ENCODE measurements at places on chromosomes 1 and 21. TPM values are rescaled to one million over a fixed set of nuclear protein-coding genes. Genes with fewer than 3 reads are reported as not detected.

DNA sequence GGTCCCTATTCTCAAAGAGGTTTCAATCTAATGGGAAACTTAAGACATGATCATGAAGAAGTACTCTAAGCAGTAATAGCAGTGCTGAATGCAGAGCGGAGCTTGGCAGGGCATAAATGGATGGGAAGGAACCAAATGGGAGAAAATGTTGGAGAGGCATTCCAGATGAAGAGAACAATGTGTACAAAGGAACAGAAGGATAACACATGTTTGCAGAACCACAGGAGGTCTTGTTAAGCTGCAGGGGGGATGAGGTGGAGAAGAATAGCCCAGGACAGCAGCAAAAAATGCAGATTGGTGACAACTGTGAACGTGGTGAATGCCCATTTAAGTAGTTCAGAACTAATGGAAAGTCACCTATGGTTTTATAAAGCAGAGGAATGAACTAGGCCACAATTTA, 99.1 kb downstream of the ASTN1 start:
- DNase-seq, result no peak

OR2L2 gene
- not detected for total RNA-seq

PGBD5 gene
- total RNA-seq, result 12.8 TPM

GUCA2A gene
- not detected for total RNA-seq

TDRD10 gene
- total RNA-seq, result 2.5 TPM

- no peak for DNase-seq
These were observed 17.1 kb downstream of the DNASE2B start for GRCh38 chr1:84415396-84415795.

- DNase-seq, result no peak
These were observed 46.8 kb downstream of the SAMSN1 start for GRCh38 chr21:14499316-14499715.

DNA sequence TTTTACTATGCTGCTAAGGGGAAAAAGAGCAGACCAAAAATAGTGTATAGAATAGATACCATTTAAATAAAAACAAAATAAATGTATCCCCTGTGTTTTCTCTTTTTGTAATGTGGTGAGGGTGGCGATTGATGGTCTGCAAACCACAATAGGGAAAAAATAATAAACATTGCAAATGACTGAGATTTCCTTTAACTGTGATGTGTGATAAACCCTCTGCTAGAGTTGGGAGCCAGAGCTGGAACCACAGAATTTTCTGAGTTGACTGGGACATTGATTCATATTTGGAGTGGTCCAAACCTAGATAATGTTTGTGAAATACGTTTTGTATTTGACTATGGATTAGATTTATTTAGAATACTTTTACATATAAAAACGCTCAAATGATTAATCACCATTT, 70.6 kb upstream of the PTGFR start:
- no peak for DNase-seq

GRCh38 chr1:59058665-59059439, 238.0 kb upstream of the FGGY start:
- no peak for DNase-seq

- DNase-seq, result no peak
These were observed 40.9 kb downstream of the LRRC53 start for GRCh38 chr1:74471470-74471869.

DNA sequence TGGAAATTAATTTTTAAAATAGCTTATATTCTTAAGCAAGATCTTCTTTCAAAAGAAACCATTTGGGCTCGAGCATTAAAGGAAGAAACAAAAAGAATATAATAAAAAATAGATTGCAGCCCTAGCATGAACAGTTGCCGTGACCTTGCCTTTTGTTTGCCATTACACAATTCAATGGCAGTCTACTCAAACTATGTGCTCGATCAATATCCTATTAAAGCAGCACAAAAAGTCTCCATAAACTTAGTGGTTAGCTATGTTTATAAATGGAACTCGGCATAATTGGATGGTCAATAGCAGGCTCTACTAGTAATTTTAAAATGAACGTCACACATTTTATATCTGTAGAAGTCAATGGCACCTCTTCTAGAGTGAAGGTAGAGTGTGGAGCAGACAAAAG, 256.5 kb downstream of the NFIA start:
- DNase-seq, result no peak

- DNase-seq, result no peak
These were observed 103.0 kb upstream of the TSPAN2 start for GRCh38 chr1:115192200-115192767.

- no peak for DNase-seq
These were observed 617.7 kb upstream of the ADGRL2 start for GRCh38 chr1:81183051-81183450.

GRCh38 chr1:170707959-170708655, 44.2 kb downstream of the PRRX1 start:
- DNase-seq, result no peak

GRCh38 chr1:46543761-46544560, 7.5 kb downstream of the KNCN start:
- no peak for DNase-seq

AKNAD1 gene
- not detected for total RNA-seq

SNX7 gene
- 18.8 TPM for total RNA-seq

- no peak for DNase-seq
These were observed 3.2 kb upstream of the C1orf162 start for GRCh38 chr1:111470596-111470995.

SH2D1B gene
- total RNA-seq, result 0.16 TPM

- no peak for DNase-seq
These were observed 9.6 kb downstream of the CCDC190 start for GRCh38 chr1:162851341-162851740.

- no peak for DNase-seq
These were observed 270.5 kb downstream of the GRIK3 start for GRCh38 chr1:36763771-36764170.

FCGR3A gene
- 23.0 TPM for total RNA-seq

KLHL17 gene
- total RNA-seq, result 5.6 TPM

GRCh38 chr1:229759037-229759435, 133.0 kb downstream of the URB2 start:
- no peak for DNase-seq
